Mesenchymal stem cell (in vitro differentiated cells and primary cell): ENCODE measurements at places on chromosomes 12 and 14.

- DNase-seq = no peak
These were observed 83.6 kb downstream of the CCDC92 start for GRCh38 chr12:123888989-123889388.

DNA sequence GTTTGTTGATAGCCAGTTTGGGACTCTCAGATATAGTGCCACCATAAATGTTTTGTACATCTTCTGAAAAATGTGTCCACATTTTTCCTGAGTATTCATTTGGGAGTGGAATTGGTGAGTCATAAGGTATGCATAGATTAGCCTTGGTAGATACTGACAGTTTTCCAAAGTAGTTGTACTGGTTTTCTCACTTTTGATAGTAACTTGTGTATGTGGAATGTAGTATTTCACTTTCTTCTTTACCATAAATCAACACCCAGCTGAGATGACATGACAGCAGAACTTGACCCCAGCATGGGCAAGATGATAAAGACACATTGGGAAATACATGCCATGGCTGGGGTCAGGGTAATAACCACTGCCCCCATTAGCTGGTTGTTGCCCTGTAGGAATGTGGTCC lies 5.4 kb downstream of the FBXW8 start:
- peaks cover 5% of the 10 kb centered on the region for H3K36me3 ChIP-seq
- peak; percentile 40 for DNase-seq
- peak overlapping the region; percentile 23 for H3K4me3 ChIP-seq
- H3K27ac ChIP-seq = no peak overlapping the region

DNA sequence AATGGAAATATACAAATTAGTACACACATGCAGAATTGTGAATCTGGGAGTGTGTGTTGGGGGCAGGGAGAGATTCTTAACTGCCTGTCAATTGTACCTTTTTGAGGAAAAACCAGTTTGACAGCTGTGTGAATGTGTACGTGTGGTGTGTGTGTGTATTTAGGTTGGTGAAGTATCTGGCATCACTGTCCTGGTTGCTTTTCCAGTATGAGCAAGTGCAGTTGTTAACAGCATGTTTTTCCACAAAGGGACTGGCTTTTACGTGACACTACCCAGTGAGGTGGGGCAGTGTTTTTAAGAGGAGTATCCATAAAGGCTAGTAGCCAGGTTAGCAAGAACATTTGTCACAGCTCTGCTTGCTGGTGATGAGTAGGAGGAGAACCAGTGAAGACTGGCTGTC lies 56.1 kb downstream of the DAAM1 start:
- H3K36me3 ChIP-seq = no peaks in the 10 kb centered on the region
- H3K4me1 ChIP-seq = no peaks in the 10 kb centered on the region
- H3K4me3 ChIP-seq = no peak overlapping the region

DNA sequence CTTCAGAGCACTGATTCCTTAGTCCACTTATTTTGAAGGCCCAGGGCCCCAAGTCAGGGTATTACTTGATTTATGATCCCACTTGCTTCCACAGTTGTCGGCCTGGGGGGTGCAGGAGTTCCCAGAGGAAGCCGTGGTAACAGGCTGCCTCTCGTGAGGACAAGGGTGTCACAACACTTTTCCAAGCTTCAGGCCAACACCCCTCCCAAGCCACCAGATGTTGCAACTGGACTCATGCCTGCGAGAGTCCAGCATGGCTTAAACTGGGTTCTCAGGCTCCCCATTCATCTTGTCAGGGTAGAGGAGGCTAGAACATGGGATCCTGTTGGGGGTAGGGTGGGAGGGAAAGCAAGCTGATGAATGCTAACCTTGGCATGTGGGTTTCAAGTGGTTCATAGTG lies 56.1 kb downstream of the BMP4 start:
- no peak overlapping the region for H3K27ac ChIP-seq
- H3K27me3 ChIP-seq = no peaks in the 10 kb centered on the region
- peak; percentile 92 for DNase-seq
- H3K4me3 ChIP-seq = no peak overlapping the region
- H3K36me3 ChIP-seq = no peaks in the 10 kb centered on the region

- H3K27ac ChIP-seq = no peak overlapping the region
- no peak overlapping the region for H3K4me3 ChIP-seq
- H3K27me3 ChIP-seq = no peaks in the 10 kb centered on the region
- H3K4me1 ChIP-seq = no peaks in the 10 kb centered on the region
- peaks cover 78% of the 10 kb centered on the region for H3K36me3 ChIP-seq
These were observed 38.0 kb downstream of the DICER1 start for GRCh38 chr14:95119336-95119735.

DNA sequence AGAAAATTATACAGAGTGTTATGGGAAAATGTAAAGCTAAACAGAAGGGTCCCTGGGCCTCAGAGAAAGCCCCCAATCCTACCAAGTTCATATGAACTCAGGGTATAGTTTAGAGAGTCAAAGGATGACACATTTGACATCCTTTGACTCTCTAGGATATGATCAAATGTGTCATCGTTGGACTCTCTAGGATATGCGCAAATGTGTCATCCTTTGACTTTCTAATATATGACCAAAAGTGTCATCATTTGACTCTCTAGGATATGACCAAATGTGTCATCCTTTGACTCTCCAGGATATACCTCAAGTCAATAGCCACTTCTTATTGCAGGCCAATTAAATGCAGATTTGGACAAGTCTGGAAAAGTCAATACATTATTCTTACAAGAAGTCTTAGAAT lies 204.8 kb upstream of the IGF1 start:
- no peaks in the 10 kb centered on the region for H3K27me3 ChIP-seq
- no peak overlapping the region for H3K4me3 ChIP-seq
- DNase-seq = no peak
- H3K36me3 ChIP-seq = no peaks in the 10 kb centered on the region
- H3K4me1 ChIP-seq = no peaks in the 10 kb centered on the region
- H3K27ac ChIP-seq = no peak overlapping the region

DNA sequence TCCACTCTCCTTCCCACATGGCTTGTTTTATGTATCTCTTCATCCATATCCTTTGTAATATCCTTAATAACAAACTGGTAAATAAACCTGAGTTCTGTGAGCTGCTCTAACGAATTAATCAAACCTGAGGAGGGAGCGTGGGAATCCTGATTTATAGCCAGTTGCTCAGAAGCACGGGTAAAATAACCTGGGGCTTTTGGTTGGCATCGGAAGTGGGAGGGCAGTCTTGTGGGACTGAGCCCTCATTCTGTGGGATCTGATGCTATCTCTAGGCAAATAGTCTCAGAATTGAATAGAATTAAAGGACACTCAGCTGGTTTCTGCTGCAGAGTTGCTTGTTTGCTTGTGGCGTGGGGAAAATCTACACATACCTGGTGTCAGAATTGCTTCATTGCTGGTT lies 17.5 kb upstream of the LDHB start:
- peaks cover 1% of the 10 kb centered on the region for H3K4me1 ChIP-seq
- no peaks in the 10 kb centered on the region for H3K36me3 ChIP-seq
- no peak overlapping the region for H3K27ac ChIP-seq
- DNase-seq = no peak

DNA sequence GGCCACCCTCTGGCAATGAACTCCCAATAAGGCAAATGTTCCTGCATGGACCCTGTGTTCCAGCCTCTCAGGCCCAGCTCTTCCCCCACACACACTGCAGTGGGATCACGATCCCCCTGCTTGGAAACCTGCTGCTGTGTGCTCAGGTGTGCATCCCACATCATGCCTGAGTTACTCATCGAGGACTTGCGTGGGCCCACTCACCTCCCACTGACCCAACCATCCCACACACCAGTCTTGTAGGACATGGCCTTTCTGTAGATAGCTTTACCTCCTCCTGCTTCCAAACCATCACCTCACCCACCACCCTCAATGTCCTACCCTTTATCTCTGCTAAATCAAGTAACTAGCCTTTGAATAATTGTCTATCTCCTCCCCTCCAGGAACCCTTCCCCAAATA lies 24.6 kb downstream of the NPC2 start:
- peaks cover 7% of the 10 kb centered on the region for H3K36me3 ChIP-seq
- H3K27me3 ChIP-seq = peaks cover 24% of the 10 kb centered on the region
- no peaks in the 10 kb centered on the region for H3K4me1 ChIP-seq
- no peak overlapping the region for H3K27ac ChIP-seq
- H3K4me3 ChIP-seq = no peak overlapping the region

DNA sequence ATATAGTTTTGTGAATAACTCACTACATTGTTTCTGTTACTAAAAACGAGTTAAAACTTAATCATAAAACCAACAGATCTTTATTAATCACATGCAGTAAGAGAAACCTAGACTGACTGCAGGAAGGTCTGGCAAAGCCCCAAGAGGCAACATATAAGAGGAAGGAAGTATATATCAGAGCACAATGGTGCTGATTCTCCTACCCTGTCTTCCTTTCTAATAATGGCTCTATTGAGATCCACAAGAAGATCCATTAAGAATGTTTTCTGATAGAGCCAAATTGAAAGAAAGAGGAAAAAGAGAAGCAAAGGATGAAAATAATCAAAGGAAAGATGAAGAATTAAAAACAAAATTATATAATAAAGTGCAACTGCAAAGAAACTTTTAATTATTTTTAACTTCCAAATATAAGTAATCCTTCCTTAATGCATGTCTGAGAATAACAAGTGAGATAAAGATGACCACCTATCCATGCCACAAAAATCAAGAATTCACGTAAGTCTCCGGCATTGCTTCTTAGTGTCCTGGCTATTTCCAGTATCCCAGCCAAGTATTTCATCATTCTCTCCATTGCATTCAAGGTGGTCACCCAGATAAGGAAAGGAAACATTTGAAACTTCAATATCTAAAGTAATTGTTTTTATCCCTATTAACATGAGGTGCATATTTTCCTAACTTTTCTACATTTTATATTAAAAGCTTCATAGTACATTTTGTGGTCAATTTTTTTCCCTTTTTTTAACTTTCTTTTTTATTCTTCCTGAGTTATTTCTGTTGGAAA lies 62.2 kb downstream of the SOX5 start:
- no peaks in the 10 kb centered on the region for H3K27me3 ChIP-seq
- H3K4me1 ChIP-seq = no peaks in the 10 kb centered on the region
- H3K27ac ChIP-seq = no peak overlapping the region
- no peak overlapping the region for H3K4me3 ChIP-seq

GRCh38 chr14:104252256-104253215 lies 114.1 kb downstream of the KIF26A start:
- H3K4me1 ChIP-seq = no peaks in the 10 kb centered on the region
- DNase-seq = no peak
- no peak overlapping the region for H3K27ac ChIP-seq
- no peaks in the 10 kb centered on the region for H3K27me3 ChIP-seq

- no peaks in the 10 kb centered on the region for H3K36me3 ChIP-seq
- peak; percentile 71 for DNase-seq
- H3K27ac ChIP-seq = peak overlapping the region; percentile 30
- peak overlapping the region; percentile 51 for H3K4me3 ChIP-seq
- no peaks in the 10 kb centered on the region for H3K27me3 ChIP-seq
These were observed 507 bp upstream of the CD9 start for GRCh38 chr12:6199531-6200255.

DNA sequence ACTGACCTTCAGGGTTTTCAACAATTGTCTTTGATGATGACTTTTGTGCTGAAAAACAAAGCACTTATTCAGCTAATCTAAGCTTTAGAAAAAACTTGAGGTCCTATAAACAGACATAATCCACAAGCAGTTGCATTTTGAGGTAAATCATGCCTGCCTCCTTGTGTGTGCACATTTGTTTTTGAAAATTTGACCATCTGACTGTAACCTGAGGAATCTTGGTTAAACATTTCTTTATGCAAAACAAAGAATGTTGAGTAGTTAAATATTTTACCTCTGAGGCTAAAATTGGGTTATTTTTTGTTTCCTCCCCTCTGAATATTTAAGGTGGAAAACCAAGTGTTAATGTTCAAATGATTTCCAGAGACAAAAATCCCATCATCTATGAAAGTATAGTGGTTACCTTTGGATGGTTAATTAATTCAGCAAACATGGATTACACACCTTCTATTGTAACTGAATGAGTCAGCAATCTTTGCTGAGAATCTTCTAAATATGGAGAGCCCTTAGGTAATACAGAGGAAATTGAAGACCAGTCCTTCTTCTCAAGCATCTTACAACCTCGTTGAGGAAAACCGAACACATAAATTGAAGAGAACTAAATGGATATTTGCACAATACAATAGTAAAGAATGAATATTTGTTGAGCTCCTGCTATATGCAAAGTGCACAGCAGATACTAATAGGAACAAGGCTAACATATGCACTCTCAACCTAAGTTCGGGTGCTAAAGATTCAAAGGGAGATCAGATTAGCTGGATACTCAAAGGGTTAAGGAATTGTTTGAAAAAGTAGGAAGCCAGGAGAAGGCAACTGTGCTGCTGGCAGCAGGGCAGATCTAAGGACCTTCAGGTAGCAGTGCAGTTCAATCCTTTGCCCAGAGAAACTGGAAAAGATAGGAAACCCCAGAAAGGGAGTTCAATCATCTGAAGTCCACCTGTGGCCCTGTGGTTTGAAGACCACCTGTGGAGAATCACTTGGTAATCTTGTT lies 115.2 kb downstream of the BMP4 start:
- DNase-seq = no peak
- H3K4me1 ChIP-seq = peaks cover 5% of the 10 kb centered on the region
- H3K27me3 ChIP-seq = peaks cover 6% of the 10 kb centered on the region
- no peaks in the 10 kb centered on the region for H3K36me3 ChIP-seq

DNA sequence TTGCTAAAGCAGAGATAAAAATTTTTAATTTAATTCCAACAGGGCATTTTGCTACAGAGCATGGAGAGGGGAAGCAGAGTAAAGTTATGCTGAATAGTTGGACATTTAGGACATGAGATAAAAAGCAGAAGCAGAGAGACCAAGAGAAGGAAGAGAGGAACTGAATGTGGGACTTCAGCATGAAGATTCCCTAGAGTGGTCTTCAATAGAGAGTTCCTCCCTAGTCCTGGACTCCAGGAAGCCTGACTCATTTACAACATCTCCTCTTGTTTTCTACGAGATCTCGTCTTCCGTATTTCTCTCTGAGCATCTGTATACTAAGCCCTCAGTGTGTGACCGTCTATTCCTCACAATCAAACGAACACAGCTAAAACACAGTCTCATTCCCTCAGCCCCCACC lies 35.2 kb upstream of the IFT81 start:
- no peak for DNase-seq
- H3K27me3 ChIP-seq = peaks cover 35% of the 10 kb centered on the region
- no peaks in the 10 kb centered on the region for H3K36me3 ChIP-seq
- H3K27ac ChIP-seq = no peak overlapping the region

- no peaks in the 10 kb centered on the region for H3K27me3 ChIP-seq
- H3K4me1 ChIP-seq = peaks cover 1% of the 10 kb centered on the region
- peak; percentile 47 for DNase-seq
- peak overlapping the region; percentile 97 for H3K4me3 ChIP-seq
- H3K27ac ChIP-seq = peak overlapping the region; percentile 83
These were observed 707 bp downstream of the G2E3 start for GRCh38 chr14:30559638-30560091.

DNA sequence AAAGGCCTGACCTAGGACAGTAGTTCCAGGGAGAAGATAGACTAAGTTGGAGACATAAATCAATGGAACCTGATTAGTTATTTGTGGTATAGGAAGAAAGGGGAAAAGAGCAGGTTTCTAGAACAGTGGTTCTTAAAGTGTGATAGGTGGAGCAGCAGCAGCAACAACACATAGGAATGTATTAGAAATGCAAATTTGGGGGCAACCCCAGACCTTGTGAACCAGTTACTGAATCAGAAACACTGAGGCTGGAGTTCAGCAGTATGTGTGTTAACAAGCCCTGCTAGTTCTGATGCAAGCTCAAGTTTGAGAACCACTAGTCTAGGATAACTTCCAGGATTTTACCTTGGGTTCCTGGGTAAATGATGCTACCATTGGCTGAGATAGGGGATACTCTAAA lies 308.7 kb downstream of the EMP1 start:
- DNase-seq = no peak
- H3K27me3 ChIP-seq = no peaks in the 10 kb centered on the region
- H3K4me1 ChIP-seq = no peaks in the 10 kb centered on the region
- H3K4me3 ChIP-seq = no peak overlapping the region
